ENCODE measurements at places on chromosomes 6 and 20. TPM values are rescaled to one million over a fixed set of nuclear protein-coding genes. Genes with fewer than 3 reads are reported as not detected.

Gene SCUBE3
- not detected for total RNA-seq

Gene TRIM26
- total RNA-seq = 72.5 TPM

- no peak for DNase-seq
Observed at GRCh38 chr6:143675946-143676345, 1.8 kb upstream of the PHACTR2 start.

Gene ULBP1
- total RNA-seq = 1.9 TPM

- DNase-seq = no peak
Observed at GRCh38 chr6:123518441-123519188, 118.1 kb downstream of the TRDN start.

GRCh38 chr20:50478162-50478990, 31.8 kb upstream of the PTPN1 start:
- DNase-seq = peak; percentile 53

DNA sequence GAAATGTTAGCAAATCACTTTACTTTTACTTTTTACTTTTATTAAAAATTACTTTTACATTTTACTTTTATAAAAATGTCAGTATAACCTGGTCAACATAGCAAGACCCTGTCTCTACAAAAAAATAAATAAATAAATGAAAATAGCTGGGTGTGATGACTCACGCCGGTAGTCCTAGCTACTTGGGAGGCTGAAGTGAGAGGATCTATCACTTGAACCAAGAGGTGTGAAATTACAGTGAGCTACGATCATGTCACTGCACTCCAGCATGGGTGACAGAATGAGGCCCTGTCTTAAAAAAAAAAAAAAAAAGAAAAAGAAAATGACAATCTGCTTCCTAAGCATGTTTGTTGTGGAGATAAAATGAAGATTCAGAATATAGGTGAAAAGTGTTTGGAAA, 31.0 kb upstream of the FBXO30 start:
- DNase-seq = no peak

DNA sequence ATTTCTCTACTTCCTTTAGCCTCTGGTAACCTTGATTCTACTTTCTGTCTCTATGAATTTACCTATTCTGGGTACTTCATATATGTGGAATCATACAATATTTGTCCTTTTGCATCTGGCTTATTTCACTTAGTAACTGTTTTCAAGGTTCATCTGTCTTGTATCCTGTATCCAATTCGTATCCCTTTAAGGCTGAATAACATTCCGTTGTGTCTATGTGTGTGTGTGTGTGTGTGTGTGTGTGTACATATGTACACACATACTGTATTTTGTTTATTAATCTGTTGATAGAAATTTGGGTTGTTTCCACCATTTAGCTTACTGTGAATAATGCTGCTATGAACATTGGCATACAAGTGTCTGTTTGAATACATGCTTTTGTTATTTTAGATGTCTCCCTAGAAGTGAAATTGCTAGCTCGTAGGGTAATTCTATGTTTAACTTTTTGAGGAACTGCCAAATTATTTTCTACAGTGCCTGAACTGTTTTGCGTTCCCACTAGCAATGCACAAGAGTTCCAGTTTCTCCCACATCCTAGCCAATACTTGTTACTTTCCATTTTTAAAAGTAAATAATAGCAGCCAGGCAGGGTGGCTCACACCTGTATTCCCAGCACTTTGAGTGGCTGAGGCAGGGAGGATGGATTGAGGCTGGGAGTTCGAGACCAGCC, 17.7 kb downstream of the SENP6 start:
- no peak for DNase-seq

DNA sequence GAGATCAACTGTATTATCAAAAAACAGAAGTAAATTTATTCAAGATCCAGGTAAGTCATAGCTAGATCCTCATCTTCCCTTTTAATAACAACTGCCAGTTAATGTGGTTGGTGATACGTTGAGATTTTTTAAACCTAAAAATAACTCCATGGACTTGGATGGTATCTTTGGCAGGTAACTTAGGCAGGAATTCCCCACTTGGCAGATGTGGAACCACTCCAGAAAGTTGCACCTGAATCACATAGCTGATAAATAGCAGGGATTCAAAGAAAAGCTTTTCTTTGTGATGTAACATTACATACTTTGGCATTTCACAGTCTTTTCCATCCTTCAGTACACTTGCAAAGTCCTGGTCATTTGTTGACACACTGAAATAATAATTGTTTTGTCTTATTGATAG, 62.6 kb downstream of the PRPH2 start:
- DNase-seq = no peak

DNA sequence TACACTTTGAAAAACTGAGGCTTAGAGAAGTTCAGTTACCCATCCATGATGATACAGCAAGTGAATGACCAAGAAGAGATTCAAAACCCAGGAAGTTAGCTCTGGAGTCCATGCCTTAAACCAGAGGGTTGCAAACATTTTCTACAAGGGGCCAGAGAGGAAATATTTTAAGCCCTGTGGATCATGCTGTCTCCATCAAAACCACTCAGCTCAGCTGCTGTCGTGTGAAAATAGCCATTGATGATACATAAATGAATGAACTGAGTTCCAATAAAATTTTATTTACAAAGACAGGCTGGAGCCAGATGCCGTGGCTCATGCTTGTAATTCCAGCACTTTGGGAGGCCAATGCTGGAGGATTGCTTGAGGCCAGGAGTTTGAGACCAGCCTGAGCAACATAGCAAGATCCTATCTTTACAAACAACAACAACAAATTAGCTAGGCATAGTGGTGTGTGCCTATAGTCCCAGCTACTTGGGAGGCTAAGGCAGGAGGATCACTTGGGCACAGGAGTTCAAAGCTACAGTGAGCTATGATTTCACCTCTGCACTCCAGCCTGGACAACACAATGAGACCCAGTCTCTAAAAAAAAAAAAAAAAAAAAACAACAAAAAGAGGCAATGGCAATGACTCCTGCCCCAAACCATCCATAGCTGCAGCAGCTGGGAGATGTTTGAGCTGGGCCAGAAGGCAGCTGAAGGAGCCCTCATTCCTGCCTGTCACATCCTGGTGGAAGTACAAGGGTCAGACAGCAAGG, 44.1 kb upstream of the RIN2 start:
- DNase-seq = no peak

Gene ENPP5
- 0.44 TPM for total RNA-seq

Gene FAM217A
- not detected for total RNA-seq

DNA sequence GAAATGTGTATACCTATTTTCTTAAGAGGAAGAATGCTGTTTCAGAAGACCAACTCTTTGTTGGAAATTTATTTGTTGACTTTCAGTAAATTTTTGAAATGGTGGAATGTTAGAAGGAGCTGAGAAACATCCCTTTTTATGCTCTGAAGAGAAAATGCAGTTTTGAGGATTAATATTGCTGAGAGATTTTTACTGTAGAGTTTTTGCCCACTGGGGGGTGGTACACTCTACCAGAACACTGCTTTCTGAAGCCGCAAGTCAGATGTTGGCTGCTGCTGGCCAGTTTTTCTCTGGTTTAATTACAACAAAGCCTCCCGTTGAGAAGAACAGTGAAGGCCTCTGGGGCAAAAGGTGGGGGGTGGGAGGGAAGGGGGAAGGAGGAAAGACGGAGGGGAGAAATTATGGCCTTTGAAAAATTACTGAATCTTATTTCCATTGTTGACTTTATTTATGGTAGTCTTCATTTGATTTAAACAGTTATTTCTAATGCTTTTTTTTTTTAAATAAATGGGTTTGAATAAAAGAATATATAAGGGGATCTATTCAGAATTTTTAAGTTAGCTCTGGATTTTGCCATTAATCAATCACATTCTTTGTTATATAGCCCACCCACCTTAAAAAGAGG, 3.0 kb downstream of the FLRT3 start:
- no peak for DNase-seq

Gene SLC35B3
- 13.3 TPM for total RNA-seq

Gene LPIN3
- 0.60 TPM for total RNA-seq

Gene DPPA5
- not detected for total RNA-seq

DNA sequence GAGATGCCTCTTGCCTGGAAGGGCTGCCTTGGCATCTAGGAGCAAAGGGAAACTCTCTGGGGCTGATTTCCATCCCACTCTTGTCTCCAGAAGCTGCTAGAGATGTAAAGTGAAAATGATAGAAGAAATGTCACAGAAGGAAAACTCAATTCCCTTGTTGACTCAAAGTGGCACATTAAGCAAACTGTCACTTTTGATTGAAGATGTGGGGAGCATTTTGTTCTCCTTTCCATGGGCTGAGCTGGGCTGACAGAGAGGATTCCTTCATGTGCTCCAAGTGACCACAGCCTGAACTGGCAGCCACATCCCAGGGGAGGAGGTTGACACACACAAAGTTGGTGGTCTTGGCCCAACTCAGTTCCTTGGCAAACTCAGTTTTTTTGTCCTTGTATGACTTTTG, 9.8 kb downstream of the GPR31 start:
- DNase-seq = no peak

- no peak for DNase-seq
Observed at GRCh38 chr6:28251661-28252008, 434 bp downstream of the ZKSCAN4 start.

Gene AVP
- not detected for total RNA-seq

DNA sequence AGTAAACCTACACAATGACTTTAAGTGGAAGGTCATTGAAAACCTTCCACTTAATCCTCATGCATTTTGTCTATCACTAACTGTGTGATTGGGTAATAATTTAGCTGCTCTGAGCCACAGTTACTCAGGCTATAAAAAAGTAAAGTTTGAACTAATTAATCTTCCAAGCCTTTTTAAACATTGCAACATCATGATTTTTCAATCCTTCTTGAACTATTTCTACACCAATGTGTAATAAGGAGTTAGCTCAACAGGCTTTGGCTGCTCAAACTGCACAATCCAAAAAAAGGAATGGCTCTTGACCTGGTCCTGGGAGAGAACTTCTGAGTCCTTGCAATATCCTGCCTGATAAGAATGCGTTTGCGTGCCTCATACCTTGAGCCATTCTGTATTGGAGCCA, 34.8 kb upstream of the FILIP1 start:
- no peak for DNase-seq

Gene SLC25A27
- 0.29 TPM for total RNA-seq

Gene CLVS2
- total RNA-seq = not detected

Gene LGSN
- total RNA-seq = not detected

- DNase-seq = no peak
Observed at GRCh38 chr6:88089708-88090107, 42.1 kb downstream of the SPACA1 start.

GRCh38 chr6:127342296-127342945, 988 bp downstream of the ECHDC1 start:
- no peak for DNase-seq

GRCh38 chr20:54223751-54224150, 15.9 kb downstream of the PFDN4 start:
- DNase-seq = no peak

DNA sequence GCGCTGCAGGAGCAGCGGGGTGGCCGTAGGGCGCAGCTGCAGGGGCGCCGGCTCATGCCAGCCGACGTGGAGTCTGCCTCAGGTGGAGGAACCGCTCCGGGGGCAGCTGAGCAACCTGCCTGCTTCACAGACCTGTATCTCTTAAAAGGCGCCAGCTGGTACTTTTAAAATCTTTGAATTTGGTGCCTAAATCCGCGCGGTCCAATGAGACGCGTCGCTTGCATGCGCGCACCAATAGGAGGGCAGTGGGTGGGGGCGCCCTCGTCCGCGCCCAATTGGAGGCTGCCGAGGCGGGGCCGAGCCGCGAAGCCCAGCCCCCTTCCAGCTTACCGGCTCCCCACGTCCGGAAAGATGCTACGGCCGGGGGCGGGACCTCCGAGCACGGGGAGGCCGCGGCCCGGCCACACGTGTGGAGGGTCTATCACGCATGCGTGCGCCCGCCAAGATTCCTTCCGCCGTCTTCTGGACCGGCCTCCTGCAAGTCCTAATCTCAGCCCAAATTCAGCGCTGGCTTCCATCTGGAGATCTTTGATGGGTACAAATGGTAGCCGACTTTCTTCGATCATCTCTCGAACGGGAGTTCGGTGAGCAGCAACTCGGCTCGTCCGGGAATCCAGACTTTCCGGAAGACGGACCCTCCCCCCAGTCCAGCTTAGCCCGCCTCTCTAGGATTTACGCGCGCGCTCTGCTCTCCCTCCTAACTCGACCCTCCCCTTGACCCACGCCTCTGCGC, at the start of gene FBXO5:
Gene FBXO5 (minus strand): TSS at position 138 of the 733 bp plus-strand sequence. CDS start 82 bp downstream, at position 56.
- peak; percentile 95 for DNase-seq

Gene TREML1
- not detected for total RNA-seq

DNA sequence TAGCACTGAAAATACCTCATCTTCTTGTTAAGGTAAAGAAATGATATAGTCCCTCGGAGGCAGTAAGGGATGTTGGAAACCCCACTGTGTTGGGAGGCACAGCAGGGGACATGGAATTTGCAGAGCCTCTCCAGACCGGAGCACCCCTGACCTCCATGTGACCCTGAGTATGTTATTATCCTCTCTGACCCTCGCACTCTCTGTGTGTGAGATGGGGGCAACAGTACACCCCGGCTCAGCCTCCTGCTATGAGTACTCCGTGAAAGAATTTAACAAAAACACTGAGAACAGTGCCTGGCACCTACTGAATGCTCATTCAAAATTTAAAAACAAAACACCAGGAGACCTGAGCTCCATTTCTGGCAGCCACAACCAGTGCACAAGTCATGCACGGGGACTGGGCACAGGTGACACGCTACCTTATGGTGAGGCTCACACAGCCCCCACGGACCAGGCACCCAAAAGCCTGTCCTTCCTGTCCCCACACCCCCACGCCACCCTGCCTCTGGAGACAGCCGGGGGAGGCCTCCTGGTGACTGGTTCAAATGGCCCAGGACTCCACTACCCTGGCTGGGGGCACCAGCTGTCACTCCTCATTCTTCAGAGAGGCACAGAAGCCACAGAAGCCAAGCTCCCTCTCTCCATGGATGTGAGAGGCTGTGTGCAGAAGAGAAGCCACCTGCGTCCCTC, 6.1 kb downstream of the NINL start:
- no peak for DNase-seq

DNA sequence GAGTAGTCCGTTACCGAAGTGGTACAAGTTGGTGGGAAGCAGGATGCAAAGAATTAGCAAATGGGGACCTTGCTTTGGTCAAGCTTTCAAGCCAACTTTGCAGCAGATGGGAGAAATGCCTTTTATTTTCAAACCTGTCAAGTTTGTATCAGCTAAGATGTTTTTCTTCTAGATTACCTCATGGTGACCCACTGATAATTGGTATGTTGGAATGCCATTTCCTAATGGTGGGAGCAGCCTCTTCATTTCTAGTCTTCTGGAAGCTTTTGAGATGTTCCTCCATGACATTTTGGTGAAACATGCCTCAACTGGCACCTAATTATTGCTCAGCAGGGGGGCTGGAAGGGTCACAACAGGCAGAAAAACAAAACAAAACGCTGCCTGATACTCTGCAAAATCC, 43.7 kb downstream of the ADNP start:
- no peak for DNase-seq

DNA sequence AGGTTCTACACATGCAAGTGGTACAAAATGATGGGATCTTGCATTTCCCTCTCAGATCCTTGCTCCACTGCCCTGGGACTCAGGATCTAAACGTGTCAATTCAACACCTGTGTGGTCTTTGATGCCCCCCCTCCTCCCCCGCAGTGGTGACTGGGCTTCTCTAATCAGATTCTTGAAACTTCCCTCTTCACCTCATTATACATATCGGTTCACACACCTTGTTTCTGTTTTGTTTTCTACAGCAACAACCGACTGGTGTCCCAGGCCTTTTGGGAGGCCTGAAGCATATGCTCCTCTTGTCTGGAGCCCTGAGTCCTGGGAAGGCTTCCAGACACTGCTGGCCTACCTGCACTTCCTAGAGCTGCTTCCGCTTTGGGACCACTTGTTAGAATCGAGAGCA, 20.0 kb downstream of the SAMD3 start:
- DNase-seq = no peak

GRCh38 chr6:34146021-34146782, at the start of gene GRM4:
GRM4 (minus strand) TSS chr6:34146087; CDS start chr6:34133496, 12,591 bp downstream.
- no peak for DNase-seq

GRCh38 chr20:17856024-17856564, 112.5 kb downstream of the SNX5 start:
- DNase-seq = peak; percentile 56

Gene SNAP25
- total RNA-seq = not detected

Data from activated B cell treated with CpG ODN at 0.5 μM for 24 hours (primary cell).